ENCODE measurements at places on chromosomes 12 and 14.

- DNase-seq: peak; percentile 60
These were observed 19.0 kb upstream of the TCL1B start for GRCh38 chr14:95667249-95667693.

DNA sequence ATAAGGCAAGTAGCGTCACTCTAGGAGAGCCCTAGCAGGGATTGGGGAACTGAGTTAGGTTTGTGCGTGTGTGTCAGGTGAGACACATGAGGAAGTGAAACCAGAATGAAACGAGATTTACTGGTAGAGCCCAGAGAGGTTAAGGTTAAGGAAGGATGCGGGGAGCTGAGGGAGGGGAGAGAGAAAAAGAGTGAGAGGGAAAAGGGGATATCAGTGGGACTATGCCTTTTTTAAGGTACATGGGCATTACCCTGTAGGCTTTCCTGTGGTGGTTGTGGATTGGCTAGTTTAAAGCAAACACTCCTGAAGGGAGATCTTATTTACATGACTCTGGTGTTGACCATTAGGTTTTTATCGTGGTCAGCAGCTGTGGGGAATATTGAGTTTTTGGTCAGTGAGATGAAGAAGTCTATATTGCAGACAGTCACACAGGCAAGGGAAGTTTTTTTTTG is 13.9 kb downstream of the ZDHHC17 start:
- no peak for DNase-seq

DNA sequence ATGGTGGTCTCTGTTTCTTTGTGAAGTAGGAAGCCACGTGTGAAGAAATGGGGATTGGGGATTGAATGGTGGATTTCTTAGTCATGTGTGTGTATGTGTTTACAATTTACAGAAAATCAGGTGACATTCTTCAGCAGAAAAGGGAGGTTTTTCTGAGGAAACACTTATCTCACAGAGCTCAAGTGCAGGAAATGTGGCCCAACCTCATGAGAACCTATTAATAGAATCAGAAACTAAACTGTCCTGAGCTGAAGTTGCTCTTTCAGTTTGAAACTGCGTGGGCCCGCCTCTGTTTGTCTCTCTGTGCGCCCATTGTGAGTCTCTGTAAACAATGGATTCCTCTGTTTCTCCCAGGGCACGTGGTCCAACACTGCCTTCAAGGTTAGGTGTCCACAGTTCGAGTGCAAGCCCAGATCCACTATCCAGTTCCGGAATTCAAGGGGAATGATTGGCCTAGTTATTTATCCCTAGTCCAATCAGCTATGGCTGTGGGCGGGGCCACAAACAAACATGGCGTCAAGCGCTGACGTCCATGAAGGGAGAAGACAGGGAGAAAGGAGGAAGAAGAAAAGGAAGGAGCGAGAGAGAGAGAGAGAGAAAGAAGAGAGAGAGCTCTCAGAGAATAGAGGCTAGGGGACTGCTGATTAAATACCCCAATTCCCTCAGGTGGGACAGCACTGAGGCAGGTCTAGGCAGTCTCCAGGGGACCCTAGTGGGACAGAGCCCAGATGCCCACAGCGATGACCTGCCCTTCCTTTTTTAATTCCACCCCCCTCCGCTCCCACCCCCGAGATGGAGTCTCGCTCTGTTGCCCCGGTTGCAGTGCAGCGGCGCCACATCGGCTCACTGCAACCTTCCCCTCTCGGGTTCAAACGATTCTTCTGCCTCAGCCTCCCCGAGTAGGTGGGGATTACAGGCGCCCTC is 31.4 kb upstream of the C12orf76 start:
- DNase-seq: no peak

DNA sequence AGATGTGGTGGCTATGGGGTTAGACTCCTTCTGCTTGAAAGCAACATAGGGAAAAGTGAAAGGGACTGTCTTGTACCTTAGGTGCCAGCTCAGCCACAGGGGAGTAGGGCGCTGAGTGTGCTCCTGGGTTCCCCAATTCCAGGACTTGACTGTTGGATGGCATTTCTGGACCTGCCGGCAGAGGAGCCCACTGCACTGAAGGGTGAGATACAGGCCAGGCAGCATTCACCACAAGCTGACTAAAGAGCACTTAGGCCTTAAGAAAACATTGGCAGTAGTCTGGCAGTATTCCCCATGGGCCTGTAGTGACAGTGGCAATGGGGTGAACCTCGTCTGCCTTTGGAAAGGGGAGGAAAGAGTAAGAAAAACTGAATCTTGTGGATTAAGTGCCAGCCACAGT is 67.1 kb upstream of the TMTC2 start:
- DNase-seq: no peak

DNA sequence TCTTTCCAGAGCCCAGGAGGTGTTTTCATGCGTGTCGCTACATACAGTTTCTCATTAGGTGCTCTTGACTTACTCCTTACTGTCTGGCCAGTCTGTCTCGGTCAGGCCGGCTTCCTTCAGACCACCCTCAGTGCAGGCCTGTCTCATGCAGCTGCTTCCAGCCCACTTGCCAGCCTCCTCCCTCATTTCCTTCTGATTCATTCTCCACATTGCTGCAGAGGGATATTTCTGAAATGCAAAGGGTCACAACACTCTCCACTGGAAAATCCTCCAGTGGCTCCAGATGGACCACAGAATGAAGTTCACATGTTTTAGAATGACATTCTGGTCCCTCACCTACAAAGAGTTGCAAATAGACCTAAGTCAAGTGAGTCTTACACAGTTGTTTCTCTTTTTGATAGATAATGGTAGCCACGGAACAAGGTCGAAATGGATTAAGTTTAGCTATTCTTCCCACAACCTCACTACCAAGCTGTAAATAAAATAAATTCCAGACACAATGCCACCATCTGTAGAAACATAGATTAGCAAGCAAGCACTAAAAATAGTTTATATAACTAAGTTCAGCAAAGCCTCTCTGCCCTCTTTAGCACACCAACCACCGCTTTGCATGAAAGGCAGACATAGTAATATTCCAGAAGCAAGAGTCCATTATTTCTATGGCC is 146.9 kb downstream of the ESR2 start:
- DNase-seq: no peak

DNA sequence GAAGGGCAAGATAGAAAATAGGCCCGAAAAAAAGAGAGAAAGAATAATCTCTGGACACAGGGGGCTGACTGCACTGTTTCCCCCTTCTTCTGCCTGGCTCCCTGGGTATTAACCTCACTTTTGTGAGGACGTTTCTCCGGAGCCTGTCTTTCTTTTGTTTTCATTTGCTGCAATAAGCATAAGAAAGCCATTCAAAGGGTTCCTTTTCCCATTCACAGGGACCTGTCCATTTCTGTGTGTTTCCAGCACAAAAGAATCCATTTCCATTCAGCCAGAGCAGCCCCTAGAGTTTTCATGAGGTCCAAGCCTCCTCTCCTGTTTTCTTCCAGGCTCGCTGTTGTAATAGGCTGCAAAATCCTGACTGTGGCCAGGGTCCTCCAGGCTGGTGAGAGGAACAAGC is 16.8 kb downstream of the PLXNC1 start:
- DNase-seq: no peak

DNA sequence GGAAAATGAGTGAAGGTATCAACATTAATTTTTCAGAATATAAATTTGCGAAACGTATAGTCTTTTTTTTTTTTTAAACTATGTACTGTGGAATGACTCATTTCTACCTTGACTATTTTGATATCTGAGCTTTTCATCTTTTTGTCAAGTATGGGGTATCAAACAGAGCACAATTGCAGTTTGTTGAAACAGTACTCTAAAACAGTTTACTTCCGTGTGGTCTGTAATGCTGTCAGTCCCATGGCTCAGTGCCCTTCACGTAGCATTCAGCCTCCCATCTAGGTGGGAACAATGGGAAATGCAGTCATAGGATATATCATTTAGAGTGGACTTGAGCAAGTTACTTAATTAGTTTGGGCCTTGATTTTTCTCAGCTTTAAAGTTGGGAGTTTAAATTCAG is 139.5 kb downstream of the ERC1 start:
- no peak for DNase-seq

- DNase-seq: no peak
These were observed 9.3 kb downstream of the ANKRD33 start for GRCh38 chr12:51897181-51897580.

DNA sequence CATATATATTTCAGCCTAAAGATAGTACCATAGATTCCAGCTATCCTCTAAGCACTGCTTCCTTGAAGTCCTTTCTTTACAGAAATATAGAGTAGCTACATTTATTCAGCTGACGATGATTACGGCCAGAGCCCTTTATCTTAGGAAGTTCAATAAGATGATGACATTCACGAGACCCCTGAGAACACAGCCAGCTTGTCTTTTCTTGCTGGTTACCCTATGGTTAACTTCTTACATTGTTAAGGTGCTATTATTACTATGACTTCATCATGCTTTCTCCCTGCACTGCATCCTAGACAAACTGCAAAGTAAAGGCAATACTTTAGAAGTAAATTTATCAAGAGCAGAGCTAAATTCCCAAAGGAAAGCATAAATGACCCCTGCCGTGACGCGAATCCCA is 214.4 kb upstream of the LRFN5 start:
- no peak for DNase-seq

DNA sequence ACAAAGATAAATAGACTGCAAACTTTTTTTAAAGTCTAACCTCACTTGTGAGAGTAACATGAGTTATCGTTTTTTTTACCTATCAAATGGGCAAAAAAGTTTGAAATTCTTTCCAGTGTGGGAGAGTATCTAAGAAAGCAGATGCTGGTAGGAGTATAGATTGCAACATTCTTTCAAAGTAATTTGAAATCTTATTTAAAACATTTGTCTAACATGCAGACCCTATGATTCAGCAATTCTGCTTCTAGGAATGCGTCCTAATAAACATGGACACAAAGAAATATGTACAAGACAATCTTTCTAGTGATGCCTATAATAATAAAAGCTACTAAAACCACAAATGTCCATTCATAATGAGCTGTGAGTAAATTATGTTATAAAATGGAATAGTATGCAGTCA is 110.4 kb upstream of the TMCC3 start:
- DNase-seq: no peak

DNA sequence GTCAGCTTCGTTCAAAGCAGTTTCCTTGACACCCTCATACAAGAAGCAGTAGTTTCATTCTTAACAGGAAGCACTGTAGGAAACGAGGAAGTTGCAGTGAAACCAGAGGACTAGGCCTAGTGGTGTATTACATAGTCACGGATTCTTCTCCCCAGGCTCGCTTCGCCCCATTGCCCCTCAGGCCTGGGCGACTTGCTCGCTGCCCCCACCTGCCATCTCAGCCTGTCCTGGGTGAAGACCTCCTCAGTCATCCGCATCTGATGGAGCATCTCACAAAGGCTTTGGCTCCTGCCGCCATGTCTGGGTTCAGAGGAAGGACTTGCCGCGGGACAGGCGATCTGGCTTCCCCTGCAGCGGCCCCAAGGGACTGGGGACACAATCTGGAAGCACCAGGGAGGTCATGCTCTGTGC is 93.5 kb downstream of the LMNTD1 start:
- DNase-seq: no peak

DNA sequence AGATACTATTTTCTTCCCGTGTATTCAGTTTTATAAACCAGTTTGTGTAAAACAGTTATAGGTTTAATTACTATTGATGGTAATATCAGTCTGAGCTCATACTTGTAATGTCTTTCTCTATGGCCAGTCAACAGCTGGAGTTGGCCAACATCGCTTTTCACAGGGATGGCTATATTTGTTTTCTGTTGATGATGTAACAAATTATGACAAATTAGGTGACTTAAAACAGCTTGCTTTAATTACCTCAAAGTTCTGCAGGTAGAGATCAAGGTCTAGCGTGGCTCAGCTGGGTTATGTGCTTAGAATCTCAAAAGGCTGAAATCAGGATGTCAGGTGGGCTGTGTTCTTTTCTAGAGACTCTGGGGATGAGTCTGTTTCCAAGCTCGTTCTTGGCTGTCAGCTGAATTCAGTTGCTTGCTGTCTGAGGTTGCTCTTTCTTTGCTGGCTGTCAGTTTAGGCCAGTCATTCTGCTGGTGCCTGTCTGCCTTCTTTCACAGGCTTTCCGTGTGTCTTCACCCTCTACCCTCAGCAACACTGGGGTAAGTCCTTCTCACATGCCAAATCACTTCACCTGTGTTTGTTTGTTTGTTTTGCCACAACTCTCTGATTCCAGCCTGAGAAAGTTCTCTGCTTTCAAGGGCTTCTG is 370.2 kb upstream of the E2F7 start:
- no peak for DNase-seq

DNA sequence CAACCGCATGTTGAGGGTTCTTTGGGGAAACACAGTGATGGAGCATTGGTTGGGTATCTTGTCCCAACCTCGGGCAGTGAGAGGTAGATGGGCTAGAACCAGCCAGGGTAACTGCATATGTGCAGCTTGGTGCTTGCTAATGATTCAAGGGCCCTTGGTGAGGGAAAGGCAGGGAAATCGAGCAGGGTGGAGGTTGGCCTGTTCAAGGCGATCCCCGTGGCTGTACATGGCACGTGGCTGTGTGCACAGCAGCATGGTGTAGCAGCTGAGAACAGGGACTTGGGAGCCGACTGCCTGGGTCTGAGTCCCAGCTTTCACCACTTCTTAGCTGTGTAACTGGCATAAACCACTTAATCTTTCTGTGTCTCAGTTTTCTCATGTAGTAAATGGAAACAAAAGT is 45.5 kb upstream of the OAS1 start:
- no peak for DNase-seq

- no peak for DNase-seq
These were observed 515.9 kb upstream of the TBX3 start for GRCh38 chr12:115199831-115200230.

GRCh38 chr12:113643177-113643974 is 171.7 kb upstream of the LHX5 start:
- DNase-seq: no peak

DNA sequence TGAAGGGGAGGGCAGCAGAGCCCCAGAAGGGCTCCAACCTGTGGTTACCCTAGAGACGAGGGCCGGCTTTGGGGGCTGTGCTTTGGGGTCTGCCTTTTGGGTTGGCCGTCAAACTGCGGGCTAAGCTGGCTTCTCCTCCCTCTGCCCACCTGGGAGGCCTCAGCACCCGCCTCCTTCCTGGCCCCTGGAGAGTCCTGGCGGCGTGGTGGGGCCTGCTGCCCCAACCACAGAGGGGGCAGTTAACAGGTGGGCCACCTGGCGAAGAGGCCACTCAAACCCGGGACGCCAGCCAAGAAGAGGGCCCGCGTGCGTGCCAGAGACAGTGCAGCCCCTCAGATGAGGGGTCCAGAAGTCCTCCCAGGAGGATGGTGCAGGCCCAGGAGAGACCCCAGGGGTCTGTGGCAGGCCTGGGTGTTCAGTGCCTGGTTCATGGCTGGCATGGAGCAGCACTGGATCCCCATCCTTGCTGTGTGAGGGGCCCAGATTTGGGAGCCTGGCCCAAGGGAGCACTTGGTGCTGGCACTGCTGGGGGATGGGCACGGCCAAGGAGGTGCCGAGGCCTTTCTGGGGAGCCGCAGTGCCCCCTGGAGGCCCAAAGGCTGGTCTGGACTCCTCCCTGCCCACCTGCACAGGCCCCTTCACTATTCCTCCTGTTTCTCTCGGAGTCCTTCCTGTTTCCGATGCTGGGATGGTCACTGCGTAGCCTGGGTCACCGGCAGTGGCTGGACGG is 48.8 kb downstream of the LRCOL1 start:
- DNase-seq: no peak

GRCh38 chr14:79167957-79168356 is 997.8 kb downstream of the NRXN3 start:
- no peak for DNase-seq

Data from NCI-H524 (cell line).